ENCODE measurements at places on chromosomes 7 and 10. TPM values are rescaled to one million over a fixed set of nuclear protein-coding genes. Genes with fewer than 3 reads are reported as not detected.

Gene CYP2C19
- not detected for total RNA-seq

GRCh38 chr10:84668186-84668763 is 339.9 kb downstream of the CCSER2 start:
- no peak for DNase-seq

- no peak for DNase-seq
These were observed 63.5 kb upstream of the LRRN3 start for GRCh38 chr7:111027396-111027795.

Gene CXCL12
- 1.4 TPM for total RNA-seq

Gene ELN
- total RNA-seq, result 1.7 TPM

GRCh38 chr10:110597476-110597875 is 30.0 kb downstream of the SMC3 start:
- DNase-seq, result peak; percentile 57

DNA sequence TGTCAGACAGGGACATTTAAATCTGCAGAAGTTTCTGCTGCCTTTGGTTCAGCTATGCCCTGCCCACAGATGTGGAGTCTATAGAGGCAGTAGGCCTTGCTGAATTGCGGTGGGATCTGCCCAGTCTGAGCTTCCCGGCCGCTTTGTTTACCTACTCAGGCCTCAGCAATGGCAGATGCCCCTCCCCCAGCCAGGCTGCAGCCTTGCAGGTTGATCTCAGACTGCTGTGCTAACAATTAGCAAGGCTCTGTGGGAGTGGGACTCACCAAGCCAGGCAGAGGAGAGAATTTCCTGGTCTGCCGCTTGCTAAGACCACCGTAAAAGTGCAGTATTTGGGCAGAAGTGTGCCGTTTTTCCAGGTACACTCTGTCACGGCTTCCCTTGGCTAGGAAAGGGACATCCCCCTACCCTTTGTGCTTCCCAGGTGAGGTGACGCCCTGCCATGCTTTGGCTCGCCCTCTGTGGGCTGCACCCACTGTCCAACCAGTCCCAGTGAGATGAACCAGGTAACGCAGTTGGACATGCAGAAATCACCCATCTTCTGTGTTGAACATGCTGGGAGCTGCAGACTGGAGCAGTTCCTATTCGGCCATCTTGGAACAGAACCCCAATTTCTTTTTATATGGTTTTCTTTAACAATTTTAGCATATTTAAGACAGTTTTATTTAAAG is 28.4 kb upstream of the VWDE start:
- peak; percentile 51 for DNase-seq

- DNase-seq, result no peak
These were observed 42.8 kb upstream of the ZNF32 start for GRCh38 chr10:43691485-43691884.

- DNase-seq, result no peak
These were observed 11.6 kb downstream of the BET1 start for GRCh38 chr7:93992421-93993110.

GRCh38 chr10:33263453-33263852 is 71.0 kb downstream of the NRP1 start:
- peak; percentile 72 for DNase-seq

DNA sequence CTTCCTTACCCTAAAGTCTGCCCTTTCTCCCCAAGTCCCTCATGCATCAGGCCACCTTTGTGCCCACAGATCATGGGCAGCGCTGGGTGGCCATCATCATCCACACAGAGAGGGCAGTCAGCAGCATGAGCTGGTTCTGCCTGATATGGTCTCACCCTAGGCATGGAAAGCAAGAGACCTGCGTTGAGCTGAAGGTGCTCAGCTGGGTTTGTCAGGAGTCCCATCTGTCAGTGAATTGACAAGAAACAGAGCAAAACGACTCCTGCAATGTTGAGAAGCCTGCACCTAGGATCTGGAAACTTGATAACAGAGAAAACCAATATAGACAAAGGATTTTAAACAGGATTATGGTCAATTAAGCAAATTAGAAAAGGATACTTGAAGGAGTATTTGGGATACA is 242.7 kb upstream of the PRSS1 start:
- DNase-seq, result no peak

Gene FBXL13
- 4.6 TPM for total RNA-seq

DNA sequence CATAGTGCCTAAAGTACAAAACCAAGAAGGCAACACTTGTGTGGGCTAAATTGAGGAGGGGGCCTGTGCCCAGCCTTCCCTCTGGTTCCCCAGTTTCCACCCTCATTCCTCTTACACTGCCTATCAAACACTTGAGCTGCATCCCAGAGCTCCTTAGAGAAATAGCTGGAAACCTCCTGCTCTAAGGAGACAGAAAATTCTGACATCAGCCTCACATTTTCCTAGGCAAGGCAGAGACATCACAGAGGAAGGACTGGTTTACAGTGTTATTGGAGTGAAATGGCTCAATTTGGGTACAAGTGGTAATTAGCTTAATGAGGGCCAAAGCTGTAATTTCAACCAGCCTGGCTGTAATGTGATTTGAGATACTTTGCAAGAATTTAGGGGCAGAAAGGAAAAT is 192.3 kb upstream of the AOAH start:
- no peak for DNase-seq

Gene CELF2
- 42.6 TPM for total RNA-seq

Data from endothelial cell of umbilical vein (primary cell).